Activated T-helper 9 cell treated with anti-CD3 and anti-CD28 coated beads, Interleukin-2, amount 50 U/mL, for 16 hours (primary cell): ENCODE measurements at places on chromosomes 4 and X.

GRCh38 chrX:132748909-132749308 is 209.5 kb downstream of the HS6ST2 start:
- no peak for DNase-seq

GRCh38 chr4:122831515-122832196 is 5.0 kb downstream of the FGF2 start:
- no peak for DNase-seq

DNA sequence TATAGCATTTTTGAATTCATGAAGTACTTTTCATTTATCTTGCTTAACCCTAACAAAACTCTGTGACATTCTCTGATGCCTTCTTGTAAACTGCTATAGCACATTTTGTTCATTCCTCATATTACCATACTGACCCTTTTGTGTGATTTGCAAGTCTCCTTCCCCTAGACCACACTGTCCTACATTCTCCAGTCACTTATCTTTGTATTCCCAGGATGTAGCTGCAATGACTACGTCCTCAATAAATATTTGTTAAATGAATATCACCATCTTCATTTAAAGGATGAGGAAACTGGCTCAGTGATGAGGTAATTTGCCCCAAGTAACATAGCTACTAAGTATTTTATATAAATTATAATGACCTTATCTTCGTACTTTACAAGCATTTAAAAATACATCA is 11.9 kb downstream of the HUWE1 start:
- DNase-seq, result no peak

GRCh38 chrX:111778591-111778990 is 97.4 kb upstream of the TRPC5OS start:
- DNase-seq, result no peak

DNA sequence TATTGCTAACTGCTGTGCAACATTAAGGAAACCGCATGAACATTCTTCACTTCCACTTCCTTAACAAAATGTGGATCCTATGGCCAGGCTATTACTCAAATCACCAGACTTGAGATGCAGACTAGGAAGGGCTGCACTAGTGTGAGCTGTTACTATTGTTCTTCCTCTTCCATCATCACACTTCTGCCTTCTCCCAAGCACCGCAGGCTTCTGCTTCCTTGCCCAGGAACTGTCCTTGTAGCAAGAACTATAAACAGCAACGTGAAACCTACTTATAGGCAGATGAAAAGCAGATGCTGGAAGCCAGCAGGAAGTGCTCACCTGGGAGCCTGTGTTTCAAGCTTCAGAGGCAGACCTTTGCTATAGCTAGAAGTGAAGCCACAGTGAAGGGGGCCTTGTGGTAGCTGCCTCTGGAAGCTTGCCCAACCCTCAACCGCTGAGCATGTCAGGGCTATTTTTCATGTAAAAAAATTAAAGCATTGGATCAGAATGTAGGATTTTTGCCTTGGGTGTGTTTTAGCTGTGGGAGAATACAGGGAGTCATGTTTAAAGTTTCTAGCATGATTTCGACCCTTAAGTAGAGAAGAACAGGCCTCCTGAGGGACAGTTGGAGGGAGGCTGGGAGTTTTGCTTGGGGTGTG is 43.9 kb downstream of the CLNK start:
- DNase-seq, result no peak

GRCh38 chr4:149050840-149051239 is 608.6 kb upstream of the NR3C2 start:
- DNase-seq, result no peak

DNA sequence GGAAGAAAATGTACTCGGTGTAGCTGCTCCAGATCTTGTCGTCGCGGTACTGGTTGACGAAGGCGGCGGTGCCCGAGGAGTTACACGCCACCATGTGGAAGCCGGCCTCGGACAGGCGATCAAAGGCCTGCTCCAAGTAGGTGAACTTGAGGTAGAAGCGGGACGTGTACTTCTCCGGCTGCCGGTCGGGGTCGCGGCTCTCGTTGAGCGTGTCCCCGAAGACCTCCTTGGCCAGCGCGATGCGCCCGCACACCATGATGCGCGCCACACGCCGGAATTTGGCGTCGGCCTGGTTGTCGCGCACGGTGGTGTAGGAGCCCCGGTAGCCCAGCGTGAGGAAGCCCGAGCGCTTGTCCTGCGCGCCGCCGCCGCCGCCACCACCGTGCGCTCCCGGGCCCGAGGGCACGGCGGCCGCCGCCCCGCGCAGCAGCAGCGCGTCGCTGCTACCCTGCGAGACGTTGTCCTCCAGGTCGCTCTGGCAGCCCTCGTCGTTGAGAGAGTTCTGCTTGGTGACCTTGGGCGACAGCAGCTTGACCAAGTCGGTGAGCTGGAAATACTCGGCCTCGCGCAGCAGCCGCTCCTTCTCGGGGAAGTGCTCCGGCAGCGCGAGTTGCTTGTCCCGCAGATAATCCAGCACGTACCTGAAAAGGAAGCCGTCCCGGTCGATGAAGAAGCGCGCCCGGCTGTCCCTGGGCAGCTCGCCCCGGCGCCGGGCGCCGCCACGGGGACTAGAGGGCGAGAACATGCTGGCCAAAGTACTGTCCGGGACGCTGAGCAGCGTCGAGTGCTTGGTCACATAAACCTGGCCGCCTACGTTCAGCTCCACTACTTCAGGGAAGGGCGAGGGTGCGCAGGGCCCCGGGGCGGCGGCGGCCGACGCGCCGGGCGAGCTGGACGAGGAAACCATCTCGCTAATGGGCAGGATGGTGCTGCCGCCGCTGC is 775 bp downstream of the KCTD8 start:
- DNase-seq, result no peak

- no peak for DNase-seq
Measured at GRCh38 chr4:53563824-53564223, 27.5 kb downstream of the LNX1 start.

DNA sequence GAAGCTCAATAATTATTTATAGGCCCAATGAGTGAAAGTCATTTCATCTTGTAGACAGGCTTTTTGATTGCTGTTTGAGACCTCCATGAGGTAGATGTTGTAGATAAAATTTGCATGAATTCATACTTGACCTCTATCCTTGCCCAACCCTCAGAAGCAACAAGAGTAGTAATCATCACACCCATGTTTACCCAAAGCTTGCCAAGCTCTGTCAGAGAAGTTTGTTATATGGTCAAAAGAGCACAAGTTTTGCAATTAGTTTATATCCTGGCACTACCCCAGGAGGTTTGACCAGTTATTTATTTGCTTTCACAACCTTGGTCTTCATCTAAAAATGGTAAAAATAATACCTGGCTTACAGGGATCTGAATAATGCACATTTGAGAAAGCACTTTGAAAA is 20.7 kb downstream of the ADH7 start:
- DNase-seq, result no peak

DNA sequence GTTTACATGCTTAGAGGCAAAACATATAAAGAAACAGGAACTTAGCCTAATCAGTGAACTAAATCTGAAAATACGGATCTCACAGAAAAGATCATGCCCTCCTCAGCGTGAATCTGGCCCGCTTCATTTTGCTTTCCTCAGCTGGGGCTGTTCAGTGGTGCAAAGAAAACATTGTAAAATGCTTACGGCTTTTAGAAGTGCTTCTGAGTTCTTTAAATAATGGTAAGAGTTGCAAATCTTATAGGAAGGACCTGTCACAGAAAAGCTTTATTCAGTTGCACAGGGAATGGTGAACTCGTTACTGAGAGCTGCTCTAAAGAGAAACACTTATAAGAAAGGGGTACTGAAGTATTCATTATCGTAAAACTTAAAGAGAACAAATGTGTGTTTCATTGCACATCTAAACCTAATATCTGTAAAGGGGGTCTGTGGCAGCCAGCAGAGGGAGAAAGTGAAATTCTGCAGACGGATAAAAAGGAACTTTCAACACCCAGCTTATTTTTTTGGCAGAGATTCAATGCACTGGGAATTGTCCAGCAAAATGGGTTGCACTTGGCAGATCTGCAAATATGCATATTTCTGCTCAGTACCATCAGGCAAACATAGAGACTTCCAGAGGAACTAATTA is 139.2 kb upstream of the ANK2 start:
- no peak for DNase-seq

- DNase-seq, result peak; percentile 30
Measured at GRCh38 chr4:140103676-140104075, 50.3 kb downstream of the MAML3 start.

- no peak for DNase-seq
Measured at GRCh38 chr4:40992472-40993295, 221.7 kb downstream of the APBB2 start.

- DNase-seq, result no peak
Measured at GRCh38 chrX:337331-337831, 18.8 kb upstream of the GTPBP6 start.

GRCh38 chr4:103673983-103674382 is 45.8 kb downstream of the TACR3 start:
- DNase-seq, result no peak

- DNase-seq, result no peak
Measured at GRCh38 chr4:21882051-21882839, 66.3 kb downstream of the KCNIP4 start.

DNA sequence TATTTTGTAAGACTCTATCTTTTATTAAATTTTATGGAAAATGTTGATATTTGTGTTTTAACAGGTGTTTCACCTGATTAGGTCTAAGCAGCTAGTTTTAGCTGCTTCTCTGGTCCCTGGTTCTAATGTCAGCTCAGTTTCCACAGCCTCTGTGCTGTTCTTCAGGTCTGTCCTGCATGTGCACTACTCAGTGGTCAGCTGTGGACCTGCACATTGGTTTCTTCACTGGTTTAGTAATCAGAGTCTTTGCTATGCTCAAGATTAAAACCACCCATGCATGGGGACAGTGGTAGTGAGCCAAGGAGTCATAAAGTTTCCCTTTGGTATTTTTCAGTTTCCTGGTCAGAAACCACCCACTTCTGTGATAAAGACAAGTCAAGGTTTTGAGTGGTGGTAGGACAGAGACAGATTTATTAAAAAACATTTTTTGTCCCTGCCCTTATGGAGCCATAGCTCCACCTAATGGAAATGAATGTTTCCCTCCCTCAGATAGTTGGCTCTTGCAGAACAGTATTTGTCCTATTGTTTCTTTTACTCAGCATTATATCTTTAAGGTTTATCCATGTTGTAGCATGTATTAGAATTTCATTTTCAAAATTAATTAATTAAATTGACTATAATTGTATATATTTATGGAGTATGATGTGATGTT is 36.8 kb upstream of the VBP1 start:
- DNase-seq, result no peak

DNA sequence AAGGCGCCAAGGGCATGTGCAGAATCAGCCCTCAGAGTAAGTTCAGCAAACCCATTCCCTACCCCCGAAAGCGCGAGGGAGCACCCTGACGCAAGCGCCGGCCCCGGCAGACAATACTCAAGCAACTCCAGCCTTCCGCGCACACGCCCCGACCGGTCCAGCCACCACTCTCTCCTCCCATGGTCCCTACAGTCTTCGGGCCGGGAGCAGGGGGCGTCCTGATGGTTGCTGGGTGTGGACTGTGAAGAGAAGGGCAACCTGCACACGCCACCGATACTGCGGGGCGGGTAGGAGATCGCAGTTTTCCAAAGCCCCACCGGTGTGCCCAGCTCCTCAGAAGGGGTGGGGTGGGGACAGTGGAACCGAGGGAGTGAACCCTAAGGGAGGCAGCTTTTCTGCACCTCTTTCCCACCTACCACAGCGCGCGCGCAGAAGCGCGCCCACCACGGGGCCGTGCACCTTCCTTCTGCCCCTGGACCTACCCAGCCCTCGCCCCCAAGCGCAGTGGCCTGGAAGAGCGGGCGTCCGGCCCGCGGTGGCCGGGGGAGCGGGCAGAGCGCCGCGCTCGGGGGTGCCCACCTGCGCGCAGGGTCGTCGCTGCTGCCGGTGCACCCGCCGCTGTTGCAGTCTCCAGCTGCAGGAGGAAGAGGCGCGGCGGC is 650.2 kb upstream of the DIPK2B start:
- DNase-seq, result peak; percentile 14

- DNase-seq, result no peak
Measured at GRCh38 chr4:144818136-144818535, 172.2 kb downstream of the HHIP start.

DNA sequence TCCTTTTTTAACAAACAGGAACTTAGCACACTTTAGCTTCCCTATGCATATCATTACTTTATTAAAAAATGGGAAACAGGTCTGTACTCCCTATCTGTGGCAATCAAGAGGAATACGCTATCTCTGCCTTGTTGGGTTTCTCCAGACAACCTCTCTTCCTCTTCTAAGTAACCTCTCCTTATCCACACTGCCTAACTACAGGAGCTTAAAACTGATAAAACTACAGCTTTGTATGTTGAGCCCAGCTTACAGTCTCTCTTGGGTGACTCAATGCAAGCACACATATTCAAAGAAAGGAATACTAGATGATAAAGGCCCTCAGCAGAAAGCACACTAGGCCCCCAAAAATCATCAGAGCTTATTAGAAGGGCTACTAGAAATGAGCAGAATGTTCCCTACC is 8.9 kb downstream of the NUP62CL start:
- no peak for DNase-seq

DNA sequence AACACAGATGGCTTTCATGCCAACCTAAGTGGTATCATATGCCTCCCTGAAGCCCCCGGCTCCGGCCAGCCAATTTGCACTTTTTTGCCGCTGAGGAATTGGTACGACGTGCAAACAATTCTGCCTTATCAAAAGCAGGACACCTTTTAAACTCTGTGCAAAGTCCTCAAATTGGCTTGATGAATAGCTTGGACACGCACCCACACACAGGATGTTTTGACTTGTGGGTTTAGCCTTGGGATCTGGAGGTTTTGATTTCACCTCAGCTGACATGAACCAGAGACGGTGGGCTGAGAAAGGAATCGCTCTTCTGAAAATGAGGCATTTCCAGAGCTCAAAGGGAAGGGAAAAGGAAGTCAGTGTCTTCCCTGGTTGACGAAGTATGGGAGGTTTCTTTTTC is 110.8 kb upstream of the SHOX start:
- DNase-seq, result no peak

GRCh38 chr4:75714704-75715103 is 9.7 kb upstream of the USO1 start:
- no peak for DNase-seq

DNA sequence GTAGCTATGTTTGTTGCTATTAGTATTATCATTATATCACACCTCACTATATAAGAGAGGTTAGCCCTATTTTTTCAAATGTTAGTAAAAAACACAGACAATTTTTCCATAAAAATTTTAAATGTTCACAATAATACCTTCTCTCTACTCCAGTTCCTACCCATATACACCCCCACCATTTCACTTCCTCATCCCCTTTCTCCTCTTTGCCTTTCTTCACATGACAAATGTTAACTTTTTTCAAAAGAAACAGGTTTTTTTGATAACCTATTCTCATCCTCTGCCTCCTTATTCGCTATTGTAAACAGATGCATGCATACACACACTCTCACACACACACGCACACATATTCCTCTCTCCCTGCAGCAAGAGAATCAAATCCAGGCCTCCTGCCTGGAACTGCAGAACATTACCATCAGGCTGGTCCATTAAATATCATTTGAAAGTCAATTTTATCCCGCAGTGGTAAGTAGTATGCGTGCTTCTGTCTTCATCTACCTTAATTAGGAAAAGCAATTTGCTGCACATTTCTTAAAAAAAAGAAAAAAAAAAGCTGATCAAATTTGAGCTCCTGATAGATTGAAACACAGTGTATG is 55.5 kb downstream of the MID1IP1 start:
- DNase-seq, result no peak

GRCh38 chr4:140331245-140331644 is 42.2 kb upstream of the SCOC start:
- DNase-seq, result no peak

- no peak for DNase-seq
Measured at GRCh38 chr4:176137631-176138030, 57.8 kb downstream of the SPATA4 start.
